ENCODE measurements at places on chromosomes 11 and 22.

DNA sequence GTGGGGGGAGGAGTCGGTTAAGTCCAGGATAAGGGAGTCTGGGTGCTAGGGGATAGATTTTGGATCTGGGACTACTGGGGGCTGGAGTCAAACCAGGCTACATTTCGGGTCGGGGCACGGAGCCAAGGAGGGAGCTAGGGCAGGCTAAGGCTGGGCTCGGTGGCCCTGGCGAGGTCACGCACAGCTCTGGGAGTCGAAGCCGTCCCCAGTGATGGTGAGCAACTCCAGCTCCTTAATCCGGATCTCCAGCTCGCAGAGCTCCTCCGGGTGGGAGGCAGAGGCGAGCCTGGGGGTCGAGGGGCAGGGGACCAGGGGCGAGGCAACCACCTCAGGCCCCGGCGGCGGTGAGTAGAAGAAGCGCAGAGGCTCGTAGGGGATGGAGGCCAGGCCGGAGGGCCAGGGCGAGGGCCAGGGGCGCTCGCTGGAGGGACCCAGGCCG lies 544 bp downstream of the C11orf91 start:
- DNase-seq, result no peak

DNA sequence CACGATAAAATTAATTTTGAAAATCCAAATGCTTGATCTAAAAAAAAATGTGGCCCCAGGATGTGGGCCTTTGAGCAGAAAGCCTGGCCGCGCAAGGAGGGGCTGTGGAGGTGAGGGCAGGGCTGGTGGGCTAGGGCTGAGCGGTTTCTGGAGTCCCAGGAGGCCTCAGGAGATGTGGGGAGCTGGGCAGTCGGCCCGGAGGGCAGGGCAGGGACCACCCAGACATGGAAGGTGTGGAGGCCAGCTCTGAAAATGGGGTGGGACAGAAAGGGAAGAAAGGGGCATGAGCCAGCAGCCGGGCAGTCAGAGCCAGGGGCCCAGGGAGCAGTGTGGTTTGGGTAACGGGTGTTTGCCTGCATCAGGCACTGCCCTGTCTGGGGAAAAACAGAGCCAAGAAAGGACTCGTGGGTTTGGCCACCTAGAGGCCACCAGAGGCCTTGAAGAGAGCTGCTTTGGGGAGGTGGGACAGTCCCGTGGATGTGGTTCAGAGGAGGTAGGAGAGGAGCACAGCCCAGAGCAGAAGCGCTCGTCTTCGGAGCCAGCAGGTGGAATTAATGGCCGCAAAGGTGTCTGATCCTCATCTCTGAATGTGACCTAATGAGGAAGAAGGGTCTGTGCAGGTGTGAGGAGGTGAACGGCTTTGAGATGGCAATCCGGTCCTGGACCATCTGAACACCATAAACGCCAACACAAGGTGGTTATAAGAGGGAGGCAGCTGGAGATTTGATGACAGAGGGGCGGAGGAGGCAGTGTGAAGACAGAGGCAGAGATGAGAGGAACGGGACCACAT lies 50.2 kb downstream of the IGF2 start:
- DNase-seq, result peak; percentile 44

- DNase-seq, result no peak
These were observed 2.0 kb upstream of the CASTOR1 start for GRCh38 chr22:30291058-30291892.

GRCh38 chr11:70546191-70546940 lies 148.0 kb downstream of the CTTN start:
- no peak for DNase-seq

DNA sequence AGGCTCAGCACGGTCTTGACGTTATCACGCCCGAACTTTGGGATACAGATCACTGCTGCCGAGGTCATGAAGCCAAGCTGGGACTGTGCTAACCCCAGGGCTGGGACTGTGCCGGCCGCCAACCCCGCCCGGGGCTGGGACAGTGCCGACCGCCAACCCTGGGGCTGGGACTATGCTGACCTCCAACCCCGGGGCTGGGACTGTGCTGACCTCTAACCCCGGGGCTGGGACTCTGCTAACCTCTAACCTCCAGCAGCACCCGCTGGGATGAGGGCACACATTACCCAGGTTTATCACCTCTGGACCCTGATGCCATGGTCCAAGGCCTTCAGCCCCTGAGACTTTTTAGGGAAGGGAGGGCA lies 129.7 kb downstream of the IGLL1 start:
- no peak for DNase-seq

DNA sequence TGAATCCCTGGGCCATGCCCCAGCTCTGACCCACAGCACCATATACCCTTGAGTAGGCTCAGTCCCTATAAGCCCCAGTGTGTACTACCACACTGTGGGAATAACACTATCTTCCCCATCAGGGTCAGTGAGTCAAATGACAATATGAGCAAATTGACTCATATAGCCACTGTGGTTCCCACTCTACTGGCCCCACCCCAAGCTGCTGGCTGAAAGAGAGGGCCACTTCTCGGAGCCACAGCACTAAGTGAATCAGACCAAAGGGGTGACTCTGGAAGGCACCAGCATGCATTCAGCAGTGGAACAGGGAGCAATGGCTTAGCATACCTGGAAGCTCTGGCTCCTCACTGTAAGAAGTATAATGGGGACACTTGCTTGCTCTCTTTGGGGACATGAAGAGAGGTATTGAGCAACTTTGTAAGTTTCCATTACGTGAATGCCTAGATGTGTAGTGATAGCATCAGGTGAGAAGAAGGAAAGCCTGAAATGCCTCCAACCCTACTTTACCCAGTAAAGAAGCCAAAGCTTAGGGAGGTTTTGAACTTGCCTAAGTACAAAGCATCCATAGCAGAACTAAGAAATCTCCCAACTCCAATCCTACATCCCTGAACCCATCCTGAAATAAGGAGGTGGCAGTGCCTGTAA lies 13.5 kb downstream of the CD59 start:
- DNase-seq, result peak; percentile 65

DNA sequence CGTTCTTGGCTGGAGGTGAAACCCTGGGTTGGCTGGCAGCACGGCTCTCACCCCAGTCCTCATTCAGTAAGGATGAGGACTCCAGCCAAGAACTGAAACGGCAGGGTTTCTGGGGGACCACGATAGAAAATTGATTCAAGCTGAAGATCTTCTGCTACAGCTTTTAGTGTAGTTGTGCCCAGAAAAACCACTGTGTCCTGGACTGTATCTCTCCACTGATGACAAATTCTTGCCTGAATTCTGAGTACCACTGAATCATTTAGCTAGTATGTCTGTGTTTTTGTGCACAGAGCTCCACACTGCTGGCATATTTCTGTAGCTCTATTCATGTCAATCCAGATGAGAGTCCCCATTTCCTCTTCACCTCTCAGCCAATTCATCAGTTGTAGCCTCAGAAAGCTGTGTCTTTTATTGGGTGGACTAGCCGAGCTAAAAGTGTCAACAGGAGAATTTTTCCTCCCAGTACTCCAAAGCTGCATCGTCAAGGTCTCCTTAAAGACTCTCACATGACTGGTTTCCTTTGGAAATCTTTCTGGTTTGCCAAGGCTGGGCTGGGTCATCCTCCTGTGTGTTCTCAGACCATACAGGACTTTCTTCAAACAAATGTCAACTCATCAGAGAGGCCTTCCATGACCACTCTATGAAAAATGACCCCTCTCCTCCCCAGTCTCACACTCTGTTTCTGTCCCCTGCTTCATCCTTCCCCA lies 144.6 kb downstream of the LDLRAD3 start:
- no peak for DNase-seq

- peak; percentile 59 for DNase-seq
These were observed 39.2 kb downstream of the USP35 start for GRCh38 chr11:78227921-78228320.
